ENCODE measurements at places on chromosomes 13 and 19.

GRCh38 chr13:101150998-101151397 is 265.3 kb downstream of the NALCN start:
- no peak for DNase-seq

DNA sequence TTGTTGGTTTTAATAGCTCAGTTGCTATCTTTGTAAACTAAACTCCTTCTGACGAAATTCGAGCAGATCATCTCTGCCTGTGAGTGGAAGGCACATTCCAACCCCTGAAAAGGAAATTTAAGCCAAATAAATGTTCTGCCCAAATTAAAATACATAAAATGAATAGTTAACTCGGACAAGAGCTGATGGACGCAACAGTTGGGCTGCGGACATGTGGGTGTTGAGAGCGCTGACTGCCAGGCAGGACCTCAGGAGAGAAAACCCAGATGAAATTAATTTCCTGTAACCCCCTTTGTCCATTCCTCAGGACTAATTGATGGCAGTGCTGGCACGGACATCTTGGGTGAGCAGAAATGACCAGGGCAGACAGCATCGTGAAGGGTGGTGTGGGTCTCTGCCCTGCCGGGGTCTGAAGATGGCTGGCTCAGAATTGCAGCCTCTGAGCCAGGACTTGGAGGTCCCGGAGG is 86.5 kb downstream of the TSHZ3 start:
- no peak for DNase-seq

GRCh38 chr13:93775507-93776108 is 549.0 kb downstream of the GPC6 start:
- DNase-seq, result no peak

DNA sequence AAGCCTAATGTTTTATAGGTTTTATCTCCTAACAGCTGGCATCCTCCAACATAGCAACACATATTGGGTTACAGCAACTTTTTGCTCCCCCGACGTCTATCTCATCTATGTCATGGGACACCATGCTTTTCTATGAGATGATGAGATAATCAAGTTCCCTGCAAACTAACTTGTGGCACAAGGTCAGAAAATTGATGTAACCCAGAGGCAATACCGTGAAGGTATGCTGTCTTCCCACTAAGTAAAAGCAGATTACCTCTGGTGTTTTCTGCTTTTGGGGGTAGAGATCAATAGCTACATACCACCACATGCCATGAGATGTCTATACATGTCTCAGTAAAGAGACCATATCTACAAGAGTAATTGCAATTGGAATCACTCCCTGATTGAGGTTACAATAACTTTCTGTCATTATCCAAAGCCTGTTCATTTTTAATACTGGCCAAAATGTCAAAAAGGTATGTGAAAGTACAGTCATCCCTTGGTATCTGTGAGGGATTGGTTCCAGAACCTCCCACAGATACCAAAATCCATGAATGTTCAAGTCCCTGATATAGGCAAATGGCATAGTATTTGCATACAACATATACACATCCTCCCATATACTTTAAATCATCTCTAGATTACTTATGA is 131.3 kb downstream of the CYSLTR2 start:
- no peak for DNase-seq

GRCh38 chr19:47123406-47123805 is 7.2 kb upstream of the SAE1 start:
- no peak for DNase-seq

GRCh38 chr13:46679369-46680120 is 117.4 kb downstream of the ESD start:
- no peak for DNase-seq

GRCh38 chr13:102294407-102295018 is 107.3 kb downstream of the FGF14 start:
- DNase-seq, result no peak

DNA sequence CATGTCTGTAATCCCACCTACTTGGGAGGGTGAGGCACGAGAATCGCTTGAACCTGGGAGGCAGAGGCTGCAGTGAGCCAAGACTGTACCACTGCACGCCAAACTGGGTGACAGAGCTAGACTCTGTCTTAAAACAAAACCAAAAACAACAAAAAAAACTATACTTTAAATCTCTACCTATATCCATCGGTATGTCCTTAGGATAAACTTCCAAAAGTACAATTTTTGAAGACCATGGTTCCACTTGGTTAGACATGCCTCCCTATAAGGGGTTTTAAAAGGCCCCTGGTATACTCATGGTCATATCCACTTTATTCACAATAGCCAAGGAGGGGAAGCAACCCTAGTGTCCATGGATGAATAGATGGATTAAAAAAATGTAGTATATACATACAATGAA is 39.8 kb downstream of the RUBCNL start:
- DNase-seq, result no peak

DNA sequence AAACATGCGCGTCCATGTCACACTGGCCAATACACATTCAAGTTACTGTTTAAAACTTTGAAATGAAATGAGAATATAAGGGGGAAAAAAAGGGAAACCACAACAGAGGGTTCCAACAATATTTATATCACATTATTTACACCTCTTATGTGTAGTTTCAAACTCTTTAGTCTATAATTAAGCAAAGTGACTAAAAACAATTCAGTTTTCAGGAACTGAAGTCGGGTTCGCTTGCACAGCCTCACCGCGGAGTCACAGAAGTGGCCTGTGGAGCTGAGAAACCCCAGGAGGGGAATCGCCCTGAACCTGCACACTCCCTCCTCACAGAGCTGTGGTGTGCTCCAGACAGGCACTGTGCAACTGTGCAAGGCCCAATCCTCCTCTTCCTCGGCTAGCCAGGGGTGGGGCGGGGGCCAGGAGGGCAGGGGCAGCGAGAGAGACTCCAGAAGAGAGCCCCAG is 75.9 kb downstream of the STK24 start:
- no peak for DNase-seq

All from NCI-H1694 treated with DMSO at 0.1 percent for 48 hours (cell line).